ENCODE measurements at places on chromosomes 4 and X.

- DNase-seq: no peak
Measured at GRCh38 chr4:168888715-168889215, 121.3 kb downstream of the CBR4 start.

GRCh38 chrX:22135994-22136684, 104.0 kb downstream of the PHEX start:
- no peak for DNase-seq

DNA sequence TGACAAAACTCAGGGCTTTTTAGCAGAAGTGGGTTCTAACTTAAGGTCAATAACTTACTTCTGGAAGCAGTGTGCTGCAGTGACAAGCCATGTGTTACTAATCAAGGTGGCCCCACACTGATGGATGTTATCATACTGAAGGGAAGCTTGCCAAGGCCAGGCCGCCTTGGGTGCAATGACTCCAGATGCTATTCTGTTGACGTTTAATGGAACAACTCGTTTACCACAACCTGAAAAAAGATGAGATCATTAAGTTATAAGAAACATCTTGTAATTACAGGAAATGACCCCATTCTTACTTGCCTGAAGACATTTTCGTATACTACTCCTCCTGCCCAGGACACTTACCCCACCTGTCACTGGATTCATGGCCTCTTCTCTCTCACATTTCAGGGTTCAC, 38.9 kb upstream of the TMPRSS11D start:
- DNase-seq: no peak

GRCh38 chrX:69024931-69025330, 140.3 kb downstream of the PJA1 start:
- DNase-seq: no peak

DNA sequence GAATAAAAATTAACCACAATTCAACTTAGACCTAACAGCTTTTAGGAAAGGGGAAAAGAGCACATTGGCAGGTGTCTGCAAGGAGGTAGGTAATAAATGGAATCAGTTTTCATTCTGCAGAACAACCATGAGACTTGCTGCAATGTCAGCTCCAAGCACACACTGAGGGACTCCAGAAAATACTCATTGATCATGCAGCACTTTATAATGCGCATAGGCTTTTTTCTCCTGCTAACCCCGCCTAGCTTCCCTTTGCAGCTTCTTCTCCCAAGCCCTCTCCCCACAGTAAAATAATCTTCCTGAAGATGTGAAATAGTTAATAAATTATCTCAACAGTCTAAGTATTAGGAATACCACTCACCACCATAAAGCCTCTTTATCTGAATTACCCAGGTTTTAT, 36.9 kb downstream of the ANKRD17 start:
- DNase-seq: no peak

DNA sequence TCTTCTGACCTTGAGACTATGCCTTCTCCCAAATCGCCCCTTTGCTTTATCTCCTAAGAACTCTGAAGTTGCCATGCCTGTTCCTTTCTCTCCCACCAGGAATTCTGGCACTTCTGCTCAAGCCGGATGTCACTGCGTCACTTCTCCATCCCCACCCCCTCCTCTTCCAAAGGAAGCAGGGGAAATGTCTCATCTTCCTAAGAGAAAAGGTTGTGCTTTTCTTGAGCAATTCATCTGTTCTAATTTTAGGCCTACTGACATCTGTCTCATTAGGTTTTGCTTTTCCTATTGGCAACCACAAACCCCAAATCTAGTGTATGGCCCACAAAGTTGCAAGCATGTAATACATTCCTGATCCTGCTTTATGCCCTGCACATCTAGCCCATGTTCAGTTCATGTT, 163.1 kb upstream of the PLAC1 start:
- no peak for DNase-seq

DNA sequence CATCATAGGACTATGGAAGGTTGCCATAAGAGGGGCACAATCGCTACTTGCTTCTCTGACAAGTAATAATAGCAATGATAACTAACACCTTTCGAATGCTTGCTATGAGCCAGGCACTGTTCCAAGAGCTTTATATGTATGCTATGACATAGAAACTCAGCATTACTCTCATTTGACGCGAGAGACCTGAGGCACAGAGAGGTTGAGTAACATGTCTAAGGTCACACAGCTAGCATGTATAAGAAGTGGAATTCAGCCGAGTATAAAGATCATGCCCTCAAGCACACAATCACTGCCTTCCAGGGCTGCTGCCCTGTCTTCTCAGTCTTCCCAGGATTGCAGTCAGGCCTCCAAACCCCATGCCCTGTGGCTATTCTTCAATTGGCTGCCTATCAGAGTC, 19.5 kb downstream of the PJA1 start:
- no peak for DNase-seq

DNA sequence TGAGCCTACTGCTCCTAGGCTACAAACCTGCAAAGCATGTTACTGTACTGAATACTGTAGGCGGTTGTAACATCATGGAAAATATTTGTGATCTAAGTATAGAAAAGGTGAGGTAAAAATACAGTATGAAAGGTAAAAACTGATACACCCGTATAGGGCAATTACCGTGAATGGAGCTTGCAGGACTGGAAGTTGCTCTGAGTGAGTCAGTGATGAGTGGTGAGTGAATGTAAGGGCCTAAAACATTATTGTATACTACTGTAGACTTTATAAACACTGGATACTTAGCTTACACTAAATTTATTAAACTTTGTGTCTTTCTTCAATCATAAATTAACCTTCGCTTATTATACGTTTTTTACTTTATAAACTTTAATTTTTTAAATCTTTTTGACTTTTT, 3.7 kb downstream of the KIF4A start:
- DNase-seq: no peak

DNA sequence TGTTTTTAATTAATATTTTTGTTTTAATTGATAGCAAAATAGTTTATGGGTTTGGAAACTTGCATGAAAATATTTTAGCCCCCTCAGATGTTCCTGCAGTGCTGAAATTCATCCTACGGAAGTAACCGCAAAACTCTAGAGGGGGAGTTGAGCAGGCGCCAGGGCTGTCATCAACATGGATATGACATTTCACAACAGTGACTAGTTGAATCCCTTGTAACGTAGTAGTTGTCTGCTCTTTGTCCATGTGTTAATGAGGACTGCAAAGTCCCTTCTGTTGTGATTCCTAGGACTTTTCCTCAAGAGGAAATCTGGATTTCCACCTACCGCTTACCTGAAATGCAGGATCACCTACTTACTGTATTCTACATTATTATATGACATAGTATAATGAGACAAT, 40.4 kb downstream of the MAP7D3 start:
- DNase-seq: no peak

DNA sequence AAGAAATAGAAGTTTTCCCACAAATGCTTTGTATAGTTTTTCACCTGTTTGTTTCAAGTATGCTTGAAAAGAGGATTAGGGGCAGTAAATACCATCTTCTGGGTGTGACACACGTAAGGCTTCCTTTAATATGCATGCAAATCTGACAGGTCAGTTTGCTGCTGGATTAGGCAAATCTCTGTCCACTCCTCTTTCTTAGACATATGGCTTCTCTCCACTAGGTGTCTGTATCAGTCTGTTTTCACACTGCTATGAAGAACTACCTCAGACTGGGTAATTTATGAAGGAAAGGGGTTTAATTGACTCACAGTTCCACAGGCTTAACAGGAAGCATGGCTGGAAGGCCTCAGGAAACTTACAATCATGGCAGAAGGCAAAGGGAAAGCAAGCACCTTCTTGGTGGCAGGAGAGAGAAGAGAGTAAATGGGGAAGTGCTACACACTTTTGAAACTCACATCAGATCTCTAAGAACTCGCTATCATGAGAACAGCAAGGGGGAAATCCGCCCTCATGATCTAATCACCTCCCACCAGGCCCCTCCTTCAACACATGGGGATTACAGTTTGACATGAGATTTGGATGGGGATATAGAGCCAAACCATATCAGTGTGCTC, 66.9 kb downstream of the TAB3 start:
- no peak for DNase-seq

DNA sequence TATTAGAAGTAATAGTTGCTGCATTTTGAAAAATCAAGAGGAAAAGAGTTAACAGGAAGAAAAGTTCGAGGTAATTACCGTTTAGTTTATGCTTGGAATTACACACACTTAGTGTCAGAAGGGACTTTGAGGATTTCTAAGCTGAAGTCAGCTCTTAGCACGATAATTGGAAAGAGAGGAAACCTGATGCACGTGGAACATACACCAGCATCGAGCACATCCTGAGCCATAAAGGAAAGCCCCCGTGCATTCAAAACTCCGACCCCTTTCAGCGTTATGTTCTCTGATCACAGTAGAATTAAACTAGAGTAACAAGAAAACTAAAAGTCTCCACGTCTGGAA, 400 bp upstream of the PAQR3 start:
- no peak for DNase-seq

GRCh38 chrX:68261060-68261672, 172.1 kb downstream of the OPHN1 start:
- no peak for DNase-seq

DNA sequence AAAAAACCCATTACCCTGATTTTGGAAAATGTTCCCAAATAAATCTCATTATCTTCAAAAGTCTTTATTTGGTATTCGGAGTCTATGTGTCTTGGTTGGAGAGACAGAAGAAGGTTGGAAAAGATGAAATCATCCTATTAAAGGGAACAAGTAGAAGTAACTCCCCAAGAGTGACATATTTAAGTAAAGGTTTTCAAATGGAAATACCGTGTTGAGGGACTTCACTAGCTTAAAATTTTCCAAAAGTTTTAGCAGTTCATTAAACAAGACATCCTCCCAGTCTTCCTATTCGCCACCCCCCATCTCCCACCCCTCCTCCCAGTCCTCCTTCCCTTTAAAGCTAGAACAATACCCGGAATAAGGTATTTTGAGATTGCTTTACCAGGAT, 62.7 kb upstream of the CCDC160 start:
- DNase-seq: no peak

DNA sequence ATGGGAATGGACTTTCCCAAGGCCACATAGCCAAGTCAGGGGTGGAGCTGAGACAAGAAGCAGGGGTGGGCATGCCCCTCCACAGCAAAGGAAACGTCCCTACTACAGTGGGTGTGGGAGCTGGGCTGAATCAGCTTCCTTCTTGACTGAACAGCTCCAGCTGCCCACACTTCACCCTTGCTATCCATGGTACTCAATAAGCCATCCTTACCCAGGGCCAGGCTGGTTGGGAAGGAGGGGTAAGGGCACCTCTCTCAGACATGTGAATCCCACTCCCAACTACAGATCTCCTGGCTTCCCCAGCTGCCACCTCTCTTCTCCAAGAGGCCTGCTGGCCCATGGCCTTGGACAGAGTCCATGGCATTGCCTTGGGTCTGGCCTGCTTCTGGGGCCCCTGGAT, 21.0 kb downstream of the LAS1L start:
- no peak for DNase-seq

- no peak for DNase-seq
Measured at GRCh38 chr4:83316459-83317165, 18.0 kb downstream of the HPSE start.

- DNase-seq: no peak
Measured at GRCh38 chrX:84690228-84690627, 188.0 kb upstream of the HDX start.

DNA sequence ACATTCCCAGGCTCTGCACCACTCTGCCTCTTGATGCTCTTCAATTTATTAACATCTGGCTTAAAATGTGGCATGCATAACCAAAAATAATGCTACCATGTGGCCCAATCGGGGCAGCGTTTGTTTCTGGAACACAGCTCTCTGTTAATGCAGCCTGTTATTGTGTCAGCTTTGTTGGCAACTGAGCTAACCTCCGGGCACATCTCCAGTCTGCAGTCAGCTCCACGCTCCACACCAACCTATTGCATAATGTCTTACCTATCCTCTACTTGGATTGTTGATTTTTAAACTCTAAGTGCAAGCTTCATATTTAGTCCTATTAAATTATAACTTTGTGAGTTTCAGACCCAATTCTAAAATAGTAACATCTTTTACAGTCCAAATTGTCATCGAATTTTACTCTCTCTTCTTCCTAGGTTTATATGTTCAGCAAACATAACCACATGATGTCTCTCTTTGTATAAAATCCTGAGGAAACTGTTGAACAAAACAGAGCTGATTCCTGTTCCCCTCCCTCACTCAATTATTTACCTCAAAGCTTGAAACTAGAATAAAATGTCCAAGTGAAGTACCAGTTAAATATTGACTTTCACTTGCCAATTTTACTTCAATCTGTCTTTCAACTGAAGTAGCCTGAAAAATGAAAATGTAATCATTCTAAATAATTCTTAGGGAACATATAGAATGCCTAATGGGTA, 92.2 kb upstream of the RAPGEF2 start:
- no peak for DNase-seq

GRCh38 chr4:2673157-2673556, 83.0 kb downstream of the TNIP2 start:
- no peak for DNase-seq

DNA sequence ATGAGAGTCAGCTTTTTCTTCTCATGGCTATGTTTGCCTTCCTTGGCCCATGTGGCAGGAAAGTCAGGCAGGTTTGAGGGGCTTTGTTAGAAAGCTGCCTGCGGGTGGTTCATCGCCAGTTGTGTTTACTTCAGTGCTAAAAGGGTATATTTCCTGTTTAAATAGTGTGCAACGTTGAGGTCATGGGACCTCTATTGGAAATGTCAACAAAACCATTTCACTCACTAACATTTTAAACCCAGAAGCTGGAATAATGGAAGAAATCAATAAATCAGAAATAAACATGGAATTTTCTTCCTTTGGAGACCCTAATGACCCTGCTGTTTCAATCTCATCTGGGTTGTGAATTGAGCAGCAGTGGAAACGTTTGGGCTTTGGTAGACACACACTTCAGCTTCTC, 185.8 kb downstream of the ANKRD50 start:
- DNase-seq: no peak

DNA sequence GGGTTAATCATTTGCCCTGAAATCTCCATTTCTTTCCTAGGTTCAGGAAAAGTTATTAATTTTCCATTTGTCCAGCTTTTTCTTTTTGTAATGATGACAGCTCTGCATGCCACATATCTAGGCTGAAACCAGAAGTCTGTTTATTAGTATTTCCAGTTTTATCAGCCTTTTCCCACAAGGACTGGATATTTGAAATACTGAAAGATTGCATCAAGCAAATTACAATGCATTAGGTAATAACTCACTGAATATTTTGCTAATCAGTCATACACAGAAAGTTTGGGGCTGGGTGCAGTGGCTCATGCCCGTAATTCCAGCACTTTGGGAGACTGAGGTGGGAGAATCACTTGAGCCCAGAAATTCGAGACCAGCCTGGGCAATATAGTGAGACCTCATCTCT, 21.5 kb downstream of the SLC9A7 start:
- DNase-seq: no peak

DNA sequence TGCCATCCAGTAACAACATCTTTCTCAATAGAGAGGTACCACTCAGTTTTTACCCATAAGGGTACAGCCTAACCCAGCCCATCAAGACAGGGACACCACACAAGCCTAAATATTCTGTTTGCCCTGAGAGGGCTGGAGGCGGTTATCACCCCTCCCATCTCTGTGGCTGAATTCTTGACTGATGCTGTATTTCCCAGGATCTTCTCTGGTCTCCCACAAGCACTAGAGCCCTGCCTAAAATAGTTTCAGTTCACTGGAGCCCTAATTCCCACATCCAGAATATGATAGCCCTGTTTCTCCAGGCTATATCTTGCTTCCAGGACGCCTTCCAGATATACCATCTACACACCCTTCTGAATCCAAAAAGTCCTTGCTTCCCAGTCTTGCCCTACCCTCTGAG, 91.6 kb upstream of the NMU start:
- no peak for DNase-seq

Data from smooth muscle cell of the brain vasculature (primary cell).